ENCODE measurements at places on chromosomes 12 and 14.

DNA sequence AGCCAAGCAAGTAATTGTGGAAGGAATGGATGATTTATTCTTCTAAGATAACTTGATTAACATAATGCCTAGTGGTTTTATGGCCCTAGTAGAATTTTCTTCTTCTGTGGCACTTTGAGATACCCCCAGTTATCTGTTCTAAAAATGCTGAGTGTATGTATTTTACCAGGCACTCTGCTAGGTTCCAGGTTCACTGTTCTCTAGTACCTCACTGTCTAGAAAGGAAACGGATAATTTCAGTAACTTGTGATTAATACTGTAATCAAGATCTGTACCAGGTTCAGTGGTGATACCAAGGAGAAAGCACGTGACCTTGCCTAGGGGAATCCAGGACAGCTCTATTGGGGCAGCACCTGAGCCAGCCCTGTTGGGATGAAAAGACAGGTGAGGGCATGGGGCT is 8.0 kb downstream of the ANO6 start:
- H3K4me1 ChIP-seq: peaks cover 94% of the 10 kb centered on the region
- DNase-seq: no peak
- H3K27ac ChIP-seq: peak overlapping the region; percentile 97
- H3K4me3 ChIP-seq: peak overlapping the region; percentile 2
- H3K27me3 ChIP-seq: no peaks in the 10 kb centered on the region

DNA sequence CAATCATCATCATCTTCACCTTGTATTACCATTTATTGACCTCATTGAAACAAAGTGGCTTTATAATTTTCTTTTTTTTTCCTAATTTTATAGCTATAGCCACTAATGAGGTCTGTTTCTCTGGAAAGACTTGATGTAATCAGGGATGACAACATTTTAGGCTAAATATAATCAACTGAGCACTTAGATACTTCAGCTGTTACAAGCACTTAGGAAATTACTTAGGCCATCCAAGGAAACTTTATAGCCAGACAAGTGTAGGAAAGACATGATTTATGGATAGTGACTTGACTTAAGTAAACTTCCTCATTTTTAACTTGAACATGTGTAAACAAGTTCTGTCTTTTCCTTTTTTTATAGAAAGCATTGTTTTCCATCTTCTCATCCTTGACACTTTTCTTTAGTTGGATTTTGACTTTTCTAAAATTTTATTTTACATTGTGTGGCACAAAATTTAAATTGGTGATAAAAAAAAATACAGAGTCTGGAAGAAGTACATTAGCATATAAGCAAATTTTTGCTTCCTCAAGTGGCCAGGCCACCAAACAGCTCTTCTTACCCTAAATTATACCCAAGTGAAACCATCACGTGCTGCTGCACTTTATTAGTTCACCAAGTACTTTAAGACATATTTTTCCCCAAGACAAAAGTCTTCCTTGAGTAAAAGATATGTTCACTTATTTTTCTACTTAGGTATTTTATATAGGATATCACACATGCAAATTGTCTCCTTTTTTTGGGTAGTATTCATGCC is 15.1 kb downstream of the CPNE8 start:
- H3K4me1 ChIP-seq: peaks cover 21% of the 10 kb centered on the region
- H3K36me3 ChIP-seq: no peaks in the 10 kb centered on the region
- no peak overlapping the region for H3K4me3 ChIP-seq
- no peaks in the 10 kb centered on the region for H3K27me3 ChIP-seq
- no peak overlapping the region for H3K27ac ChIP-seq

DNA sequence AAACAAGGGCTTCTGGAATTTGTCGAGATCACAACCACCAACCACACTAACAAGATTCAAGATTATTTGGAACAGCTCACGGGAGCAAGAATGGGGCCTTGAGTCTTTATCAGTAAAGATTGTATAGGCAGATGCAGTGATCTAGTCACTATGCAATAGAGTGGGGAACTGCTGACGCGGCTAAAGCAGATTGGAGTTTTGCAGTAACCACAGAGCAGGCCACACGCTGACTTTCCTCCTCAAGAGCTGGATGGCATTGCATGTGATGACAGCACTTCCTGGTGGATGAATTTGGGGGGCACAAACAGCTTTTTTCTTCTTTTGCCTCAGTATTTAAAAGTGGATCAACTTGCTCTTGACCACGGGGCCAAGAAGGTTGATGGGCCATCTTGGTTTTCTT is 46.0 kb downstream of the KCNK13 start:
- H3K36me3 ChIP-seq: no peaks in the 10 kb centered on the region
- no peak for DNase-seq
- no peaks in the 10 kb centered on the region for H3K27me3 ChIP-seq

GRCh38 chr12:6254491-6254890 is 54.3 kb downstream of the CD9 start:
- H3K4me1 ChIP-seq: no peaks in the 10 kb centered on the region
- H3K27ac ChIP-seq: no peak overlapping the region
- no peak overlapping the region for H3K4me3 ChIP-seq

- no peaks in the 10 kb centered on the region for H3K36me3 ChIP-seq
- DNase-seq: no peak
- no peak overlapping the region for H3K27ac ChIP-seq
These were observed 169.9 kb downstream of the TSPAN9 start for GRCh38 chr12:3247077-3247476.

GRCh38 chr12:46752396-46752795 is 73.4 kb downstream of the SLC38A4 start:
- H3K4me3 ChIP-seq: no peak overlapping the region
- no peak overlapping the region for H3K27ac ChIP-seq
- H3K36me3 ChIP-seq: no peaks in the 10 kb centered on the region
- no peak for DNase-seq

DNA sequence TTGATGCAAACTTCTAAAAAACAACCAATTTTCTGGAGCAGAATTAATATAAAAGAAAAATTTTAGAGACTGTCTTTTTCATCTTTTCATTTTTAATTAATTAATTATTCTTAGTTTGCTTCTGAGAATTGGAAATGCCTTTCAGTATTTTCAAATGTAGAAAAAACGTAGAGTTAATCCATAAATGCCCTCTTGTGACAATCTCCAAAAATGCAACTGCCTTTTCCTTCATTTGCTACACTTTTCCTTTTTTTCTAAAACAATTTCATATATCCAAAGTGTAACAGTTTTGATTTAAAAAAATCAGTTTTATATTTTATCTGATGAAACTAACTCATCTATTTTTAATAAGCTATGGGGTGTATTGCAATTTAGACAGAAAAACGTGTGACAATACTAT is 409.3 kb downstream of the PRKD1 start:
- H3K36me3 ChIP-seq: no peaks in the 10 kb centered on the region
- no peak for DNase-seq
- no peak overlapping the region for H3K27ac ChIP-seq
- no peak overlapping the region for H3K4me3 ChIP-seq
- no peaks in the 10 kb centered on the region for H3K4me1 ChIP-seq
- H3K27me3 ChIP-seq: no peaks in the 10 kb centered on the region

- no peak overlapping the region for H3K27ac ChIP-seq
- H3K4me3 ChIP-seq: no peak overlapping the region
- H3K27me3 ChIP-seq: peaks cover 5% of the 10 kb centered on the region
- H3K4me1 ChIP-seq: peaks cover 13% of the 10 kb centered on the region
- no peak for DNase-seq
- H3K36me3 ChIP-seq: no peaks in the 10 kb centered on the region
These were observed 50.9 kb upstream of the VASH1 start for GRCh38 chr14:76710056-76711010.

DNA sequence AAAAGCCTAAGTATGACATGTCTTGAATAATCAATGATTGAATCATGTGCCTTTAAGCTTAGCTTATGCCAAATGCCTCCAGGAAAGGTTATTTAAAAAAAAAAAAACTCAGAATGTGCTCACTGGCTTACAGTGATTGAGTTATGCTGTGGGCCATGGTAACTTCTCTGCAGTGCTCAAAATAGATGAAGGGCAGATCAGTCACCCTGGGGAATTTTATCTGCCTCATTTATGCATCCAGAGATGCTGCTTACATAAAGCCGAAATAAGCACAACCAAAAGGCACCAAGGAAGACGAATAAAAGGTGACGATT is 118.7 kb upstream of the MDM1 start:
- no peak overlapping the region for H3K4me3 ChIP-seq
- H3K36me3 ChIP-seq: no peaks in the 10 kb centered on the region
- H3K4me1 ChIP-seq: peaks cover 23% of the 10 kb centered on the region
- no peaks in the 10 kb centered on the region for H3K27me3 ChIP-seq

DNA sequence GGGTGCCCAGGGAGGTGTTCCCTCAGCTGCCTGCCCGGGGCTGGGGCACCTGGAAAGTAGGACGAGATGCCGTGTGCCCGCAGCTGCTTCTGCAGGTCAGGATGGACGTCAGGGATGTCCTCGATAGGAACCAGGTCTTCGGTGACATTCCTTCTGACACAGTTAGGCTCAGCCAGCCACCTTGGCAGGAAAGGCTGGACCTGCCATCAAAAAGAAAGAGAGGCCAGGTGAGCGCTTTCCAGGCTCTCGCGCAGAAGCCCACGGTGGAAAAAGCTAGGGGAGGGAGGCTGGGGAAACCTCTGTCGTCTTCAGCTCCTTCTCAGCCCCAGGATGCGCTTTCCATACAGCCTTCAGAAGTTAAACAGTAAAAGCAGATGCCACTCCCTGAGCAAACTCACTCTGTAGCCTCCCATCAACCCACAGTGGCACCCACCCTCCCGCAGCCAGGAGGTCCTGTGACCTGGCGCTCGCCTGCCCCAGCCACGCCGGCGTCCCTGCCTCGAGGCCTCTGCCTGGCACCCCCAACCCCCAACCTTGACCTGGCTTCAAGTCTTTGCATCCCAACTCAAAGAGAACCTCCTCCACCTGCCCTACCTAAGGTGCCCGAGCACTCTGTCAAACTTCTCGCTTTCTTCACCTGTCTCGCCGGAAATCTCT is 1.3 kb downstream of the DDX51 start:
- peaks cover 52% of the 10 kb centered on the region for H3K4me1 ChIP-seq
- no peak overlapping the region for H3K27ac ChIP-seq
- peak overlapping the region; percentile 82 for H3K4me3 ChIP-seq
- peaks cover 29% of the 10 kb centered on the region for H3K36me3 ChIP-seq
- DNase-seq: no peak
- no peaks in the 10 kb centered on the region for H3K27me3 ChIP-seq

DNA sequence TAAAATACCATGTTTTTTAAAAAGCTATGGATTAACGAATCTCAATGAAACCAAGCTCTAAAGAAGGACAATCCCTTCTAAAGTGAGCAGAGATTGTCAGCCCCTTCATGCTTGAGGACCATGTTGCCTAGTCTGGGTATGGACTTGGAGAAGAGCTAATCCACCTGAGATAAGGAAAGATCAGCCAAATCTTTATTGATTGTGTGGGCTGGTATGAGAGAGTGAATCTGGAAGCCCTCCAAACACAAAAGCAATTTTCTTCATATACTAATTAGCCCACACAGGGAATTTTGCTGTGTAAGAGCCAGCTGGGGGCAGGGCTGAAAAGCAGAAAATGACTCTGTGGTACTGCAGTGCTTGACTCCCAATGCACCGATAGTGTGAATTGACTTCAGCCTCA is 47.4 kb upstream of the DICER1 start:
- H3K27ac ChIP-seq: no peak overlapping the region
- DNase-seq: no peak
- peaks cover 37% of the 10 kb centered on the region for H3K36me3 ChIP-seq
- H3K4me1 ChIP-seq: no peaks in the 10 kb centered on the region

DNA sequence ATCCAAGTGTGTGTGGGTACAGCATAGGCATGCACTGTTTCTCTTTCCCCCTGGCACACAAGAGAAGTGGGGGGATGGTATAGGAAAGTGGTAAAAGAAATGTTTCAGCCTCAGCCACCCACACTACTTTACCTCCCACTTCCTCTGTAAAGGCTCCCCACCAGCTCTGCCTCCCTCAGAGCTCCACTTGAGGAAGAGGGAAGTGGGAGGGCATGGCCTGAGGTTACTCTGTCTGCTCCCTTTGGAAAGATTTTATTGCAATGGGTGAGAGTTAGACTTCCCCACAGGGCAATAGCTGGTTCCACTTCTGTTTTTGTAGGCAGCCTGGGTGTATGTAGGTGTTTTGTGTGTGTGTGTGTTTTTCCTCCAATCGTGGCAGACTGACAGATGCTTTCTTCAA is 145.3 kb downstream of the SSPN start:
- DNase-seq: no peak
- H3K36me3 ChIP-seq: peaks cover 3% of the 10 kb centered on the region

GRCh38 chr14:74628418-74628817 is 16.4 kb upstream of the LTBP2 start:
- H3K27ac ChIP-seq: no peak overlapping the region
- H3K36me3 ChIP-seq: no peaks in the 10 kb centered on the region
- no peaks in the 10 kb centered on the region for H3K27me3 ChIP-seq
- DNase-seq: no peak
- no peak overlapping the region for H3K4me3 ChIP-seq

- no peaks in the 10 kb centered on the region for H3K27me3 ChIP-seq
- no peak for DNase-seq
- H3K4me3 ChIP-seq: no peak overlapping the region
These were observed 2.4 kb downstream of the FGFR1OP2 start for GRCh38 chr12:26940516-26941214.

DNA sequence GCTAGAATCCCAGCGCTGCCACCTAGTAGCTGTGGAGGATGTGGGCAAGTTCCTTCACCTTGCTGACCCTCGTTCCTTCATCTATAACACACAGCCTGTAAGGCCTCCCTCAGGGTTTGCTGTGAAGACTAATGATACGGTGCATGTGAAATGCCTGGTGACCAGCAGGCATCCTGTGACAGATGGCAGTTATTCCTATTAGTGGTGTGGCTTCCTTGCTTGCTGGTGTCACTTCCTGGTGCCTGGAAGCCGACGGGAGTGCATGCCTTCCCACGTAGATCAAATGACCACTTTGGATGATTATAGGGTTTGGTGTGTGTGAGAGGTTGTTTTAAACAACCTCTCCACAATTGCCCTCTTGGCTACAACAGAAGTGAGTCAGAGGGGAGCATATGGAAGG is 894.9 kb downstream of the VRK1 start:
- H3K36me3 ChIP-seq: no peaks in the 10 kb centered on the region
- no peak for DNase-seq
- no peak overlapping the region for H3K27ac ChIP-seq
- no peaks in the 10 kb centered on the region for H3K4me1 ChIP-seq
- no peak overlapping the region for H3K4me3 ChIP-seq

GRCh38 chr14:54209511-54210250 is 187.1 kb upstream of the CDKN3 start:
- no peak overlapping the region for H3K27ac ChIP-seq
- H3K4me3 ChIP-seq: no peak overlapping the region
- H3K36me3 ChIP-seq: no peaks in the 10 kb centered on the region
- H3K4me1 ChIP-seq: peaks cover 8% of the 10 kb centered on the region
- no peaks in the 10 kb centered on the region for H3K27me3 ChIP-seq

GRCh38 chr14:36866867-36867266 is 205.2 kb downstream of the PAX9 start:
- no peak overlapping the region for H3K27ac ChIP-seq
- H3K27me3 ChIP-seq: no peaks in the 10 kb centered on the region
- DNase-seq: no peak
- H3K4me1 ChIP-seq: peaks cover 9% of the 10 kb centered on the region
- no peaks in the 10 kb centered on the region for H3K36me3 ChIP-seq
- no peak overlapping the region for H3K4me3 ChIP-seq

DNA sequence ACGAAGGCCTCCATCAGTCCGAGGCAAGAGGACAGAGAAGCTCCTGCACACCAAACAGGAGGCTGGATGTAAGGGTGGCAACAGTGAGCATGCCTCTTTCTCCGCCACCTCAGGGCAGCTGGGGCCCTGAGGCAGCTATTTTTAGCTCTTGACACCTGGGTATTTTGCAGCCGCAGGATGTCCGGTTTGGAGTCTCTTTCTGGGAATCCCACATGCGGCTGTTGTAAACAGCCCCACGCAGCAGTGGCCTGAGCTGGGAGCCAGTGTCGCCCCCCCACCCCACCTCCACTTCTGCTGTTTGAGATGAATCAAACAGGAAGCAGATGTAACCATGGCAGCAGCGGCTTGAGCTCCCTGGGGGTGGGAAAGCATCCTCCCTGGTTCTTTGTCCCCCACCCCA is 11.7 kb downstream of the HDAC7 start:
- DNase-seq: no peak
- peak overlapping the region; percentile 4 for H3K4me3 ChIP-seq
- H3K27ac ChIP-seq: peak overlapping the region; percentile 99
- peaks cover 100% of the 10 kb centered on the region for H3K4me1 ChIP-seq
- H3K27me3 ChIP-seq: no peaks in the 10 kb centered on the region

Measured in esophagus muscularis mucosa (tissue), 4 donors.